ENCODE measurements at places on chromosomes 1 and 21.

DNA sequence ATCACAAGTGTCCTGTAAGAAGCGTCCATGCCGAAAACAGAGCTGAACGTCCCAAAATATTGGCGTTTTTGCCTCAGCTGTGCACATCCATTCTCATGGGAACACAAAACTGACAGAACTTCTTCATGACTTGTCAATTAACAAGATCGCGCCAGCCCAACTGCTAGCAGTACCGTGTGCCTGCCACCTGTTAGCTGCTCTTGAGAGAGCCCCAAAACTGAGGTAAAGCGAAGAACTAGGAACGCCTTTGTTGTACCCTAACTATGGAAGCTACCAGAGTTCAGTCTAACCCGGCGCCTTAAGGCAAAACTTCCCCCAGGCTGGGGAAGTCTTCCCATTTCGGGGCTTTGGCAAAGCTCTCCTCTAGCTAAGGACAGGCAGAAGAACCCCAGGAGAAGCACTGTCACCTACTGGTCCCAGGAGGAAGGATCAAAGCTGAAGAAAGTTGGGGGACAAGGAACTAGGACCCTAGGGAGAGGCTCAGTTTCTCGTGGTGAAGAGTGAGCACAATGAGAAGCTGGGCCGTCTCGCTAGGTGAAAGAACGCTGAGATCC, 719 bp downstream of the EYA3 start:
- DNase-seq = peak; percentile 36

DNA sequence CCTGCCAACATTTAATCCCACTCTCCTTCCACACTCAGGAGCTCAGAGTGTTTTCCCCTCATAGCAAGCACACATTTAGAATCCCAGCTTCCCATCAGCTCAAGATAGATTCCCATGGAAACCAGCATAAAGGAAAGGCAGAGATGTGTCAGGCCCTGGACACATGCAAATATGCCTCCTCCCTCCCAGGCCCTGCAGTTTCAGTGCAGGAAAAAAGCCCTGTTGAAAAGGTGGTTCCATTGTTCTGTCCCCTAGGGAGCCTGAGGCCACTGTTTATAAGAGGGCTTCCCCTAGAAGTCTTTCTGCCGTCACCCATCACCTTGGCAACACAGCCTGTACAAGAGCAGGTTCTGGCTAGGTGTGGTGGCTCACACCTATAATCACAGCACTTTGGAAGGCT, 3.6 kb downstream of the CACNA1S start:
- DNase-seq = no peak

- no peak for DNase-seq
Observed at GRCh38 chr21:41605934-41606285, 98.0 kb upstream of the TMPRSS2 start.

DNA sequence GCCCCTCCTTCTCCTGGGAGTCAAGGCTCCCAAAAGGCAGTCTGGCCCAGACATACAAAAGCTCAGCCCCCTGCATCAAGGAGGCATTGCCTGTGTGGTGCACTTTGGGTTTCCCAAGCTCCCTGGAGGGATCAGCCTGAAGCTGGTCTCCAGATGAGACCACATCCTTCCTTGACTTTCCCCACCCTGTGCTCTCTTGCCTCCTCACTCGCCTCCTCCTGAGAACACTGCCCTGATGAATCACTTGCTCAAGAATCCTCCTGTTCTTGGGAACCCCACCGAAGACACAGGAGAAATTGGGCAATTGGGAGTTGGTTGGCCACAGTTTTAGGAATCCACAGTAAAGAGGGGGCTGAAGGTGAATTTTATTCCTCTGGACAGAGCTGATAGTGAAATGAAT, 34.8 kb upstream of the LYST start:
- DNase-seq = peak; percentile 54

GRCh38 chr21:35508139-35508888, 459.2 kb upstream of the RUNX1 start:
- DNase-seq = peak; percentile 91

DNA sequence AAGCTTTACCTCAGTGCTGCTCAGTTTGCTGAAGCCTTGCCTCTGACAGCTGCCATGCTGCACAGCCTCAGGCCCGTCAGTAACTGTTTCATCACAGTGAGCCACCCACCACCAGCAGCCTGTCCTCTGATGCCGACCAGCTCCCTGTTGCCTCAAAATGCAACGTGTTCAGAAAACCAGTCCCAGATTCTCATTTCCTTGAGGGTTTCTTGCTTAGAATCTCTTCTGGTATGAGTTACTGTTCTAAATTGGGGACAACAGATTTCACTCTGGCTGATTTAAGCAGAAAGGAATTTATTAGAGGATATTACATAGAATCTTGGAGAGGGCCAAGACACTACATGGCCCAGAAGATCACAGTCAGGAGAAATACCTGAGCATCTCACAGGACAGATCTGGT, 11.0 kb downstream of the UBL4B start:
- DNase-seq = peak; percentile 9

GRCh38 chr1:234906654-234907053, 222.0 kb downstream of the TOMM20 start:
- DNase-seq = no peak

DNA sequence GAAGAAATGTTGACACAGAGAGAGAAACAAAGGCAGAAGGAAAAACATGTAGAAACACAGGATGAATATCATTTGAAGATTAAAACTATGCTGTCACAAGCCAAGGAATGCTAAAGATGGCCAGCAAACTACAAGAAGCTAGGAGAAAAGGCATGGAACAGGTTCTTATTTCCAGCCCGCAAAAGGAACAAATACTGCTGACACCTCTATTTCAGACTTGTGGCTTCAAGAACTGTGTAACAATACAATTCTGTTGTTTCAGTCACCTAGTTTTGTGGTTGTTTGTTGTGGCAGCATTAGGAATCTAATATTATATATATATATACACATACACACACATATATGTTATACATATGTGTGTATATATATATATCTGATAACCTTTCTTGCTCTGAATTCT, 1543.9 kb downstream of the KCNT2 start:
- no peak for DNase-seq

GRCh38 chr1:227958617-227959324, 11.0 kb upstream of the WNT9A start:
- no peak for DNase-seq

All from iris pigment epithelial cell (primary cell).